Glutamatergic neuron (in vitro differentiated cells): ENCODE measurements at places on chromosomes 1 and 21. TPM values are rescaled to one million over a fixed set of nuclear protein-coding genes. Genes with fewer than 3 reads are reported as not detected.
A peak's percentile ranks its signal among the peaks of the same experiment; 100 is the strongest.

DNA sequence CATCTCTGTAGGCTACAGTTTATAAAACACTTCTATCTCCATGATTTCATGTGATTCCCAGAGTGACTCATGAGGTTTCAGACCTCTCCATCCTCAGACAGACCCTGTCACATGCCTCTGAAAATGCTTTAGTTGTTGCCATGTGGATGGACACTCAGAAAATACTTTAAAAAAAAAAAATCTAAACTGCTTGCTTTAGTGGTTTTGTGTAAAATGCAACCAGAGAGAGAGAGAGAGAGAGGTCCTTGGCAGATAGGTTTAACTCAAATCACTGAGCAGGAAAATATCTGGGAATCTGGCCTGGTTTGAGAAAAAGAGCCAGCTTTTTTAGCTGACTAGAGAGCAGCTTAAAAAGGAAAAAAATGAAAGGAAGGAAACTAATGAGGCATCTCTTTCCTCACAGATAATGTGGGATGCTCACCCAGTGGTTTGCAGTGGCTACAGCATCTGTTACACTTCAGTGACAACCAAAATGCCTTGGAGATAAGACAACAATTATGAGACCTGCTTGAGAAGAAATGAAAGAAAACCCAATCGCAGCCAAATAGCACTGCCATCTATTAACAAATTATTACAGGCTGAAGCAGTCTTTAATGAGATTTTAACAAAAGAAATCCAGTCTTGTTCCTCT lies 54.6 kb upstream of the SYT14 start:
- no peak for DNase-seq

GRCh38 chr1:10610901-10611600 lies 136.3 kb downstream of the PEX14 start:
- no peak for DNase-seq

- no peak for DNase-seq
These were observed 69.6 kb downstream of the DHRS3 start for GRCh38 chr1:12548279-12548972.

DNA sequence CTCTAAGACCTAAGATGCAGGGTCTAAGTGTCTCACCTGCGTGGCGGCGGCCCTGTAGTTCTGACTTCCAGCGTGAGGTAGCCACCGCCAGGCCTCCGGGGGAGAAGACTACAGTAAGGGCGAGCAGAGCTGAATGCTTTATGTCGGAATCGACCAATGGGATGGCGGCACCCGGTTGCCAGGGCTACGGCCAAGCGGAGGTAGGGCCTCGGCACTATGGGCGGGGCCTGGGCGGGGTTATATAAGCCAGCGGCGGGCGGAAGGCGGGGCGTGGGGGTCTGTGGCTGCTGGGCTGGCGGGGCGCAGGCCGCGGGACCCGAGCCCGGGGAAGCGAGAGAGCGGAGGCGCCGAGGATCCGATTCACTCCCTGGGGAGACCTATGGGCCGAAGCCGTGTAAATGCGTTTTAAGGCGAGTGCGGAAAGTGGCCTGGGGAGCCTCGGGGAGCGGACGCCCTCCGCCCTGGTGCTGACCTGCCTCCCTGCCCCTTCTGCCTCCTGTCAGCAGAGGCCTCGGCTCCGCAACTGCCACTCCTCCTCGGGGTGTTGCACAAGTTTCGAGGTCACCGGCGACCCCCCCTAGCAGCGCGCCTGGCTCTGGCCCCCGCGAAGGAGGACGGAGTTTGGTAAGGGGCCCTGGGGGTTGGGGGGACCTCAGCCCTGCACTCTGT lies at the start of gene AZIN2:
Gene AZIN2, plus strand, starts transcription at position 269 of the 669 bp plus-strand sequence. CDS start 1,097 bp downstream, outside the sequence.
- DNase-seq: peak; percentile 99

DNA sequence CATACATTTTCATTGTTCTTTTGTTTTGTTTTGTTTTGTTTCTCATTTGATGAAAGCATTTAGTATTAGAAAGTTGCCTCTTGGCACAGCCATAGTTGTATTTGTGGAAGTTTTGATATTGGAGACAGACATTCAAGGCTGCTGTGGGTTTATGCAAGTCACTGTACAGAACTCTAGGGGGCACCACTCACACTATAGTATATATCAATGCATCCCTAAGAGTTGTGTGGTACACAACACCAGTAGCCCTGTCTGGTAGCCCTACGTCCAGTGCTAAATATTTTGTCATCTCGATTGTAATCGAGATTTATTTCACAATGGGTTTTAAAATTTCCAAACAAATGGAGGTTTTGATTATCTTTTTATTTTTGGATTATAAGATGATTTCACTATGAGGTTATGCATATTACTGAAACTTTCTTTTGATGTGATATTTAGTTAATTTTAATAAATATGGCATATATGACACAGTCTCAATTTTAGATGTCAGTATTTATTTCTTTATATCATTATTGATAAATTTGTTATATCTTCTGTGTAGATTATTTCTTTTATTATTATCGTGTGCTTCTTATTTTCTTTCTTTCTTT lies 112.2 kb downstream of the NR5A2 start:
- DNase-seq: no peak

GRCh38 chr21:32410916-32411315 lies 1.6 kb upstream of the EVA1C start:
- no peak for DNase-seq

DNA sequence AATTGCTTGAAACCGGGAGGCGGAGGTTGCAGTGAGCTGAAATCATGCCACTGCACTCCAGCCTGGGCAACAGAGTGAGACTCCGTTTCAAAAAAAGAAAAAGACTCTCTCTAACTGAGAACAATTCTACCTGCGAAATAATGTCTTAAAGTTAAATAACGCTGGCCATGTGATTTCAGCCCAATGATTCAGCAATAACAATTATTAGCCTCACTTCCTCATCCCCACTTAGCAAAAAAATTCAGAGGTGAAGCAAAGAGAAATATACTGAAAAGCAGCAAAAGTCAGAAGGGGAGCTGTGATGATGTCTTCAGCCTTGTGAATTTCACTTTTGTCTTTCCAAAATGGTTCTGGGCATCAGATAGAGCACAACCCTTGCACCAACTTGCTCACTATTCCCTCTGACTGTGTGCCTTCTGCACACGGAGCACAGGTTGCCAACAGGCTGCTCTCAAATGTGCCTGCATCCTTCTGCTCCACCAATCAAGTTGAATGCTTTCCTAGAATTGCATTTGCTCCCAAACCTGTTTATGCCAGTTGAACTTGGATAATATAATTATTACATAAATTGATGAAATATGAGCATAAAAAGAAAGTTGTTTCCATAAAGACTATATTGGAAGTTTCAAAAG lies 79.8 kb upstream of the IPO9 start:
- DNase-seq: no peak

- DNase-seq: no peak
These were observed 313.0 kb downstream of the PLPP3 start for GRCh38 chr1:56266359-56266758.

DNA sequence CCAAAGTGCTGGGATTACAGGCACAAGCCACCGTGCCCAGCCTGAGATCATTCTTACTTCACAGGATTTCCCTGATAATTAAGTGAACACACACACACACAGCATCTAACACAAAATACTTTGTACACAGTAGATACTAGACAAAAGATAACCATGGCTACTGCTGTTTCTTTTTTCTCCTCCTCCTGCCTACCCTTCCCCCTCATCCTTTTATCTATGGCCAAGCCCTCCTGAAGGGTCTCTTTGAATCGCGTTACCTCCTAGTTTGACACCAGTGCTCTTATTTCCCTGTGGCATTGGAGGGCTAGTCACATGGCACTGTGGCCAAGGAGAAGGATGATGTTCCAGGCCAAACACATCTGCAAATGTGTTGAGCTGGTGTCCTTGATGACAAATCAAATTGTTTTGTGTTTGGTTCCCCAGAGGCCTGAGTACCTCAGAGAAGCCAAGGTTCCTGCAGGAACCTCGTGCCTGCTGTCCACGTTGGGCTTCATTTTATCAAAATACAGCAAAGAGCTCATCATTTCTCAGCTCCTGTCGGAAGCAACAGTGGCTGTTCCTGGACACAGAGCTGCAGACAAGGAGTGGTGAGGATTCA lies 20.6 kb downstream of the NDUFS5 start:
- DNase-seq: no peak

Gene ADORA1
- total RNA-seq: 1.2 TPM

Gene HRNR
- total RNA-seq: not detected

Gene OXCT2
- 0.37 TPM for total RNA-seq

- DNase-seq: no peak
These were observed 19.2 kb downstream of the AGPAT3 start for GRCh38 chr21:43884012-43884860.

DNA sequence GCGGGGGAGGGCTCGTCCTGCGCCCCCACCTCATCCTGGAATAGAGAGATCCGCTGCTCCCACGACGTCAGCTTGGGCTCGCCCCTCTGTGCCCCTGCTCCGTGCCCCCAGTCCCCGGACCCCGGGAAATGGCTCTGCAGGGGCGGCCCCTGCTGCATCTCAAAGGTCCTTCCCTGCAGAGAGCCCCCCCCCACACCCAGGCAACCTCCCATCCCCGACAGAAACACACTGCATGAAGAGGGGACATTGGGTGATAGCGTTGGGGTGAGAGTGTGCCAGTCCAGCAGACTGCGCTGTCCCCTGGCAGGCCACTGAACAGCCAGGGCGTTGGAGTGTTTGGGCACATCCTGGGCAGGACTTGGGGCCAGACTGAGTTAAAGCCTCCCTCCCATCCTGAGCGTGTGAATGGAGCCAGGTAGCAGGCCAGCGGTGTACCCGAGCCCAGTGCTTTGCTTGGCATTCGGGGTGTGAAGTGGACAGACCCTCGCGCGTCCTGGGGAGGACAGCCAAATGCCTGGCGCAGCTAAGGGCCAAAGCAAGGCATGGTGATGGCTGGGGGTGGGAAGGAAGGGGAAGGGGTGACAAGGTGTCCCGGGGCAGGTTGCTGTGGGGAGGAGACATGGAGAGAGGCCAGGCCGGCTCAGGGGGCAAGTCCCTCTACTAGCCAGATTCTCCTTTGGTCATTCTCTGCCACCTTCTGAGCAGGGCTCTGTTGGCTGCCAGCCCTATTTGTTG lies 633 bp upstream of the ETNK2 start:
- DNase-seq: no peak

DNA sequence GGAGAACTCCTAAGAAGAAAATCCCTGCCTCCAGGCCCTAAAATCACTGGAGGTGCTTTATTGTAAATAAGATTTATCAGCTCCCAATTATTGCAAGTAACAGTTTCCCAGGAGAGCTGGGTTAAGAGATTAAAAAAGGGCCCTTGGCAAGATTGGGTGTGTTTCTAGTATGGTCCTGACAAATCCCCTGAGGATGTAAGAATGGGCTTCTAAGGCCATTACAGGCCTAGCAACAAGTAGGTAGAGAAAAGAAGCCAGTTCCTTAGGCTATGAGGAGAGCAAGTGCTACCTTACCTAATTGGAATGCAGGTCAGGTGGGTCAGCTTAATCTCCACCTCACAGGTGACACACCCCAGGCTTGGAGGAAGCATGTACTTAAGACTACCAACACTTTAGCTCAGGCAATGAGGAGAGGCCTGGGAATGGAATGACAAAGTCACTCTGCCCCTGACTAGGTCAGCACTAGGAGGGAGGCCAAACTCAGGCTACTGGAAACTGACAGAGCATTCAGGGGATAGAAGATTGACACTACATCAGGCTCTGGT lies 6.8 kb upstream of the OTUD7B start:
- DNase-seq: no peak

- no peak for DNase-seq
These were observed at the start of gene FCRLB for GRCh38 chr1:161720956-161721737. Gene FCRLB (plus strand): TSS chr1:161721544. CDS start chr1:161722673, 1,129 bp downstream.

Gene RAVER2
- total RNA-seq: 4.4 TPM

- DNase-seq: no peak
These were observed 41.1 kb downstream of the IL6R start for GRCh38 chr1:154446292-154446691.

Gene DCDC2B
- total RNA-seq: not detected

Gene ZMYND12
- 0.49 TPM for total RNA-seq

DNA sequence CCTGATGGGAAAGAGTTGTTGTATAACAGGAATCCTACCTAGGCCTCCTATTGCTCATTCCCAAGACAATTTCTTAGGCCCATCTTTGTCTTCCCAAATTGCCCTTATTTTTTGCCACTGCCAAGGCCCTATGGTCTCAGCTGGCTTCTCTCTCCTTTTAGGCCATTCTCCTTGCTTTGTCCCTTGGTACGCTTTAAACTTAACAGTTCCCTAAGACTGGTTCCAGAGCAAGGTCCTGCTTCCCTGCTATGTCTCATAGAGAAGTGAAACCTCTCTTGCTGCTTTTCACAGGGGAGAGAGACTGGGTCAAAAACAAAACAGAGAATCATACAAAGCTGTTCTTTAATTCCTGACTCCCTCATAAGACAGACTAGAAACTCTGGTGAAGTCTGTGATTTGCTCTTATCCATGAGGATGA lies 77.1 kb downstream of the XCL2 start:
- no peak for DNase-seq

GRCh38 chr1:201751872-201752271 lies 77.1 kb upstream of the IPO9 start:
- DNase-seq: no peak

Gene C1orf141
- not detected for total RNA-seq

- no peak for DNase-seq
These were observed 28.4 kb downstream of the ZNF281 start for GRCh38 chr1:200381256-200381984.

Gene TAS1R1
- not detected for total RNA-seq

Gene NTMT2
- not detected for total RNA-seq

- DNase-seq: no peak
These were observed 423.9 kb downstream of the DSCAM start for GRCh38 chr21:40422896-40423635.

Gene ZNF593OS
- 4.2 TPM for total RNA-seq

DNA sequence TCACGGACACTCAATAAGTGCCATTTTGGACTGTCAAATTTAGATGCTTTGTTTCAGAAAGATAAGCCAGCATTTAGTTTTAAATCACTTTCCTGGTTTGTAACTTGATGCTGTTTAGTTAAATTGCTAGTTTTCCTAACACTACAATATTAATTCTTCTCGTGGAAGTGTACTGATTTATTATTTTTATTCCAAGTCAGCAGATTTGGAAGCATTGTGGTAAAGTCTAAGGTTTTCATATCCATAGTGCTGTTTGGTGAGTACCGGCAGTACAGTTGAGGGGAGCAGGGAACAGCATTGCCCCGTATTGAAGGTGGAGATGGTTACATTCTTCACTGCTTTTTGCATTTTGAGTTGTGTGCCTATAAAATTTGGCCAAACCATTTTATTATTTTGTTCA lies 36.3 kb downstream of the S100B start:
- no peak for DNase-seq

DNA sequence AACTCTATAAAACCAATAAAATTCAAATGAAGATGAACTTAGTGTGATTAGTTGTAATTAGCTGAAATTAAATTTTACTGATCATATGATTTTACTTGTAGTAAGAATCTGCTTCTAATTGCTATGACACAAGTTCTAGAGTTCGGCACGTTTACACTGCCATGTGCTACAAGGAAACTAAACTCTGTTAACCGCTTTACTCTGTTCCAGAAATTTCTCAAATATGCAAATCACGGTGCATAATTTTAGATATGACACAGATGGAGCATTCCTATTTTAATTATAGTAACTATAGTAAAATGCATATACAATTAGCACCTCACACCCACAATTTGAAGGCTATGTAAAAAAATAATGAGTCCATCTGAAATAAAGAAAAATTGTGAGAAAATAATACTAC lies 14.8 kb downstream of the HEATR1 start:
- no peak for DNase-seq

Gene CXADR
- total RNA-seq: 54.9 TPM

Gene CCDC17
- total RNA-seq: 3.8 TPM
